ENCODE measurements at places on chromosomes 12 and 14. TPM values are rescaled to one million over a fixed set of nuclear protein-coding genes. Genes with fewer than 3 reads are reported as not detected.

MFAP5 gene
- 59.7 TPM for total RNA-seq

CLEC2D gene
- 16.0 TPM for total RNA-seq

PARP11 gene
- total RNA-seq = 18.2 TPM

- DNase-seq = no peak
Measured at GRCh38 chr12:20576528-20576927, 118.6 kb upstream of the SLCO1C1 start.

DNA sequence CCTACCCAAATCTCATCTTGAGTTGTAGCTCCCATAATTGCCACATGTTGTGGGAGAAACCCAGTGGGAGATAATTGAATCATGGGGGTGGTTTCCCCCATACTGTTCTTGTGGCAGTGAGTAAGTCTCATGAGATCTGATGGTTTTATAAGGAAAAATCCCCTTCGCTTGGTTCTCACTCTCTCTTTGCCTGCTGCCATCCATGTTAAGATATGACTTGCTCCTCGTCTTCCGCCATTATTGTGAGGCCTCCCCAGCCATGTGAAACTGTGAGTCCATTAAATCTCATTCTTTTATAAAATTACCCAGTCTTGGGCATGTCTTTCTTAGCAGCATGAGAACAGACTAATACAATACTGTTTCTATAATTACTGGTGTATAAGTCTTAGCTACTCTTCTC, 6.5 kb upstream of the BCAT1 start:
- DNase-seq = no peak

GRCh38 chr14:22518073-22518472, 71.0 kb downstream of the DAD1 start:
- DNase-seq = no peak

GRCh38 chr12:49662998-49663843, 39.9 kb downstream of the PRPF40B start:
- peak; percentile 81 for DNase-seq

GRCh38 chr12:66092559-66093269, 37.8 kb downstream of the LLPH start:
- no peak for DNase-seq

GRCh38 chr12:118136559-118137003, 657 bp downstream of the PEBP1 start:
- peak; percentile 88 for DNase-seq
